DMS 273 treated with DMSO at 0.1 percent for 48 hours (cell line): ENCODE measurements at places on chromosomes 7 and 10.
A peak's percentile ranks its signal among the peaks of the same experiment; 100 is the strongest.

DNA sequence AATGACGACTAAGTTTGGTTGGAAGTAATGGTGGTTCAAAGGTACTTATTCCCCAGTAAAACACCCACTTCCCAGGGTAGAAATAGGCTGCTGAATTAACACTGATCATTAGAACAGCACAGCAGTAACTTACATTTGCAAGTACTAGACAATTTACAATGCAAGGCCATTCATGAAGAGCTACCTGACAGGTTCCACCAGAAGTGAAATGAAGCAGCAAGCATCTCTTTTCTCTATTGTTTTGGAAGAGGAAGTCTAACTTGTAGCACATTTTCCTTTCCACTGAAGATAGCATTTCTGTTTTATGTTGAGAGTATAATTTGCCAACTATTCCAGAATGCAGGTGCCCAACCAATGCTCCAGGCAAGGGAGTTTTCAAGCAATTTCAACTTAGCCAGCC lies 145.9 kb downstream of the CREB5 start:
- no peak for DNase-seq

DNA sequence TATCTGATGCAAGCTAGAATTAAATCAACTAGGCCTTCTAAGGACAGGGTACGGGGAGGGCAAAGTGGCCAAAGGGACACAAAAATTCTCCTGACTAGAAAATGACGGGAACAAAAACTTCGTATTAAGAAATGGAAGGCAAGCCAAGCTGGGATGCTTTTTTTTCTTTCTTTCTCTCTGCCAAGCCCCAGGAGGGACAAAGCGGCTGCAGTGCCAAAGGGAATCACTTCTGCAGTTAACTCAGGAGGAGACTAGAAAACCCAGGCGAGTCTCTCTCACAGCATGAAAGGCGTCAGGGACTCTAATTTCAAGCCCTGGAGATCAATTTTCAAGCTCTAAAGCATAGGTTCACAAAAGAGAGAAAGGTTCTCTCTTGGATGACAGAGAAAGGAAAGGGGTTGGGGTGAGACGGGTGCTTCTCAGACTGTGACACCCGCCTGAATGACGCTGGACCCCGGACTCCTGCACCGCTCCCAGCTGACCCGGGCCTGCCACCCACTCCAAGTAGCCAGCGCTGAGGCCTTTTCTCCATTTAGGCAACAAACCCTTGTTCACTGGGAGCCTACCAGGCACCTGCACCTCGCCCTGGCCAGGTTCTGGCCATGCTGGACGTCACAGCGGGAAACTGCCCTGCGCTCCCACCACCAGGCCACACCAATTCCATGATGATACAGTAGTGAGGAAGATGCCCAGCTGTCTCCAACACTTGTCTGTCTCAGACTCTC lies 56.5 kb downstream of the KIAA1549 start:
- DNase-seq = no peak

- peak; percentile 62 for DNase-seq
These were observed 225.9 kb downstream of the PAXIP1 start for GRCh38 chr7:154777023-154777422.

GRCh38 chr10:71398976-71399375 lies 2.3 kb downstream of the CDH23 start:
- DNase-seq = no peak

- no peak for DNase-seq
These were observed 42.2 kb upstream of the PAPSS2 start for GRCh38 chr10:87617503-87617902.

DNA sequence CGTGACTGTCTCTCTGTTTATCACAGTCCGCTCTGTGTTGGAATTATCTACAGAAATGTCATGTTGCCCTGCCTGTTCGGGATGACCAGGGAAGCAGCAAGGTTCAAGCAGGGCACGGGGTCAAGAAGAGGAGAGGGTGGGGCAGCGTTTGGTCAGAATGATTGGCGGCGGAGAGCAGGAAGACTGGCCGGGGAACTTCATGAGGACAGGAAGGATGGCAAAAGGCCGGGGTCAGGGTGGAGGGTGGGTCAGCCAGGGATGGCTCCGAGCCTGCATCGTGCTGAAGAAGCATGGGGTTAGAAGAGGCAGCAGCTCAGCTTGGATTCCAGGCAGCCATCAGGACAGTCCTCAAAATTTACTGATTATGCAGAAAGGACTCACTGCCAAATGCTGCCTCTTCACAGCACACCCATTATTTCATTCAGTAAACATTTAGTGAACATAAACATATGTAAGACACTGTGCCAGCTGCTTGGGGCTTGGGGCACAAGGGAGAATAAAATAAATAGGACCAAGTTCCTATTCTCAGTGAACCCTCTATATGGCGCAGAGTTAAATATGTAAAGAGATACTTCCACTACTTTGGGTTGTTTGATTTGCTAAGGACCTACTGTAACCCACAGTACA lies 42.8 kb downstream of the WNT2 start:
- DNase-seq = no peak

GRCh38 chr10:2121929-2122328 lies 384.6 kb upstream of the ADARB2 start:
- DNase-seq = no peak

GRCh38 chr7:104795616-104796398 lies 218.2 kb upstream of the KMT2E start:
- DNase-seq = no peak

GRCh38 chr7:105021352-105021751 lies 7.3 kb downstream of the KMT2E start:
- DNase-seq = peak; percentile 84

GRCh38 chr10:127755753-127756152 lies 18.8 kb downstream of the FOXI2 start:
- no peak for DNase-seq

DNA sequence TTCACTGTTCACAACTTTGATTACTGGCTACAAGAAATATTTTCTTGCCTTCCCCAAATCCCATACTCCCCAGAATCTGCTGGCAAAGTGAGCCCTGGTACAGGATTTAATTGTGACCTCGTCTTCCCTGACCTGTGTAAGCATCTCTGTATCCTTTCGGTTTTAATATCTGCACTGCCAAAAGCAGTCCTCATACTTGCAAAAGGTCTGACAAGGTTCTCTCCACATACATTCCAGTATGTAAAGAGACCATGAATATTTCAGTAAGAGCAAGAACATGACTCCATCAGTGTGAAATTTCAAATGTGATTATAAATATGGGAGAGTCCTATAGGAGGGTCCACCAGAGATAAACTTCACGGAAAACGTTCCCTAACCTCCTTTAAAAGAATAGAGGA lies 134.0 kb upstream of the TCF7L2 start:
- DNase-seq = no peak

DNA sequence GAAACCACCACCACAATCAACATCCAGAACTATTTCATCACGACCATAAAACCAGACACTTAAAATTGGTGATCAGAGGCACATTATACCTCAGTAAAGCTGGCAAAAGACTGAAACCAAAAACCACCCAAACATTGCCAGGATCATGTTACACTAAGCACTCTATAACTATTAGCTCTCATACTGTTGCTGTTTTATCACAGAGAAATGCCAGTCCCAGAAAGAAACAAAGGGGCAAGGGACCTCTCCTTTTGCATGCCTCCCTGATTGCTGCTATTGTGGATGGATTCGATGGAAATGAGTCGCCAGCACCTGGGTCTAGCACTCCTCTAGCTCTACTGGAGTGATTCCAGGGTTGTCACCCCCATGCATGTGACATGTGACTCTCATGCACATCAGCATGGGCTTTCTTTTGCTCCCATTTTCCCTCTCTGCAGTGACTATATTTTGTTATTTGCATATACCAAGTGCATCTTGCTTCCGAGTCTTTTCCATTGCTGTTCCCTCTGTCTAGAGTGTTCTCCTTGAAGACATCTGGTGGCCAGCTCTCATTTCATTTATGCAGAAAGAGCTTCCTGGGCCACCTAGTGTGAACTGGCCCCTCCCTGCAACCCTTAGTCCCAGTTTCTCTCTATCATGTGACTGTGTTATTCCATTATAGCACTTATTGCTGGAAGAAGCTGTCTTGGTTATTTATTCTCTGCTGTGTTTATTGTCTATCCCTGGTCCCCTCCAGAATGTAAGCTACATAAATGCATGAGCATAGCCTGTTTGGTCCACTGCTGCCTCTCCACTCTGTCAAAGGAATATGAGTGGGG lies 300.6 kb downstream of the PLXNA4 start:
- peak; percentile 74 for DNase-seq

DNA sequence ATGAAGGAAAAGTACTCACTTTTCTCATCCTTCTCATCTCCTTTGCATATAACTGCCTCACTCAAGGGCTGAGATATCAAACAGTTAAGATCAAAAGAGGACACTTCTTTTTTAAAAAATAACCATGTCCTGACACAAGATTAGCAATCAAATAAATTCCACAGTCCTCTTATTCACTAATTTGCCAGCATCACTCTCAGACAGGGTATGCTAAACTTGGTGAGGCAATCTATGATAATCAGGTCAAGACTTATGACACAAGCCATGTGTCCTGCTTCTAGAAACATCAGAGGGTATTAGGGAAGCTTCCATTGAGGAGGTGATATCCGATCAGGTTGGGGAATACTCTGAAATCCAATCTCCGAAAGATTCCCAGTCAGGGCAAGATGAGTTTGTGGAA lies 10.4 kb downstream of the PANK1 start:
- no peak for DNase-seq

DNA sequence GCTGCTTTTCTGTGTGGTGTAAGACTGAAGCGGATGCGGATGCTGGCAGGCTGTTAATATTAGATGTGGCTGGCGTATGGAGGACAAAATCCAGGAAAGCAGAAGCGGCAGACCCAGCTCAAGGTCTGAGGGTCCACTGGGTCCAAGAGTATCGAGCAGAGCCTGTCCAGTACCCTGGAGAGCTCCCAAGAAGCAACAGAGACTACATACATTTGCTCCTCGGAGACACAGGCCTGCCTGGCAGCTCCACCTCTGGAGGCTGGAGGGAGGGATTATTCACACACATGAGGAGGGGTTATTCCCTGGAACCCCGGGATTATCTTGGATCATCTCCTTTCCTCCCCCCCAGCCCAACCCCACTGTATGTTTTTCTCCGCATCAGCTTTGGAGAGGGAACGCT lies 31.3 kb upstream of the LOXL4 start:
- DNase-seq = no peak

GRCh38 chr10:61894133-61894532 lies 7.4 kb upstream of the ARID5B start:
- no peak for DNase-seq

GRCh38 chr7:111126987-111127386 lies 36.1 kb downstream of the LRRN3 start:
- no peak for DNase-seq

- no peak for DNase-seq
These were observed 8.8 kb upstream of the STMP1 start for GRCh38 chr7:135653340-135654080.

DNA sequence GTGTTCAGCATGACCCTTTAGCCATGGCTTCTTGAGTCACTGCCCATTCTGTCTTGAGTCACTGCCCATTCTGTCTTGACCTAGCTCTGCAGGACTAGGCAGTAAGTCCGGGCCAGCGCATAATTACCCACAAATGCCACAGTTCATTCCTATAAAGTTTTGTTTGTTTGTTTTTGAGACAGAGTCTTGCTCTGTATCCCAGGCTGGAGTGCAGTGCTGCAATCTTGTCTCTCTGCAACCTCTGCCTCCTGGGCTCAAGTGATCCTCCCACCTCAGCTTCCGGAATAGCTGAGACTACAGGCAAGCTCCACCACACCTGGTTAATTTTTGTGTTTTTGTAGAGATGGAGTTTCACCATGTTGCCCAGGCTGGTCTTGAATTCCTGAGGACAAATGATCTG lies 32.7 kb upstream of the TARP start:
- DNase-seq = no peak

DNA sequence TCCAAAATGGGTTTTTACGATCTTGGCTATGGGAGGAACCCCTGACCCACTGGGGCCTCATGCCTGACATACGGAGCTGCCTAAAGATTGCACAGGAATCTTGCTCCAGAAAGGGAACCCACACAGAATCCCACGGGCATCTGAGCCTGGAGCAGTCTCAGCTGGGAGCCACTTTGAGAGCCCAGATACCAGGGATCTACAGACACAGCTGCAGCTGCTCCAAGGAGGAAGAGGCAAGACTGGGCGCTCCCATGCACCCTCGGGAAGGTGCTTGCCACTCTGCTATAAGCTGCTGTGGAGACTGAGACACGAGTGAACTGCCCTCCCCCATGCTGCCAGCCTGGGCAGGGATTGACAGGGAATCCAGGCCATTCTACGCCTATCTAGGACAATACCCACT lies 202.5 kb downstream of the REEP3 start:
- no peak for DNase-seq

DNA sequence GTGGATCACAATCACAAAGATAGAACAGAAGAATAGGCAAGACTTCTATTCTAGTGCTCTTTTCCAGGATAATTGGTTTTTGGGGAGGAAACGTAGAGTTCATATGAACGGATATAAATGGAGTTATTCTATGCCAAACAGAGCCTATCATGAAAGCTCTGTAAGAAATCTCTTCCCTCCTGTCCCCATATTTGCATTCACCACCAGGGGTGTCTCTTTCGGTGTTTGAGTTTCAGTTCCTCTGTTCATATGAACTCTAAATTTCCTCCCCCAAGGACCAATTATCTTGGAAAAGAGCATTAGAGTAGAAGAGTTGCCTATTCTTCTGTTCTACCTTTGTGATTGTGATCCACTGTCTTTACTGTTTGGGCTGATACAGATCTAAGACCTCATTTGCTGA lies 48.3 kb upstream of the CDC14C start:
- DNase-seq = no peak

- no peak for DNase-seq
These were observed 847 bp downstream of the BTAF1 start for GRCh38 chr10:91924212-91925021.

GRCh38 chr7:108650467-108650866 lies 80.8 kb downstream of the DNAJB9 start:
- DNase-seq = no peak

DNA sequence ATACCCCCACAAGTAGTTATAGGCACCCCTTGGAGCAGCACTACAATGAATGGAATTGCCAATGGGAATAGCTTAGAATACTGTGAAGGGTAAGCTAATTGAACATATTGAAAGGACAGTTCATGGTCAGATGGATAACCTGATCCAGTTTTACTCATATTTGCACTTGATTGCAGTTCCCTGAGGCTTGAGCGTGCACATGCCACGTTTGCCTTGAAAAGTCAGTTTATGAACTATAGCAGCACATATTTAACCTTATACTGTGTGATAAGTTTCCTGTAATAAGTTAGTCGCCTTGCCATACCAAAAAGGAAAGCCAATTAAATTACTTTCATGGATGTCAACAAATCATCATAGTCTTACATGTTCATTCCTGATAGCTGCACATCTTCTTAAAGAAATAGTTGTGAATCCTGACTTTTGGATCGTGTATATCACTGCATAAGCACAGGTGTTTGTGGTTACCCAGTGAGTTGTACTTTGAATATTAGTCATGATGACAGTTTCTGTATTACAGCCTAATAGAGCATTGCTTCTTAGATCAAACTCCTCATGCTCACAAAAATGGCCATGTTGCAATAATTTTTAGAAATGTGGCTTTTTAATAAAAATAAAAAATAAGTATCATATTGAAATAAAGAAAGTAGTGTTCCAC lies 21.6 kb downstream of the DNTT start:
- DNase-seq = no peak
